ENCODE measurements at places on chromosomes 5 and 9.

DNA sequence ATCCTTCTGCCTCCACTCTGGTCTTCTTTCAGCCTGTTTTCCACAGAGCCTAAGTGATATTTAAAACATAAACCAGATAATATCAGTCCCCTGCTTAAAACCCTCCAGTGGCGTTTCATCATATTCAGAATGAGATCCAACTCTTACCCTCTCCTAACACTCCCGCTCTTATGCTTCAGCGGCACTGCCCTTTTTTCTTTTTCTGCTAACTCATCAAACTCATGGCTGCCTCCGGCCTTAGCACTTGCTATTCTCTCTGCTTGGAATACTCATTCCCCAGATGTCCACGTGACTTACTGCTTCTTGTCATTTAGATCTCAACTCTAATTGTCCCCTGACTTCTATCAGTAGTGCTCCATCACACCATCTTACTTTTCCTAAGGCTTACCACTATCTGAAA lies 73.6 kb downstream of the PIP5K1B start:
- DNase-seq = no peak

DNA sequence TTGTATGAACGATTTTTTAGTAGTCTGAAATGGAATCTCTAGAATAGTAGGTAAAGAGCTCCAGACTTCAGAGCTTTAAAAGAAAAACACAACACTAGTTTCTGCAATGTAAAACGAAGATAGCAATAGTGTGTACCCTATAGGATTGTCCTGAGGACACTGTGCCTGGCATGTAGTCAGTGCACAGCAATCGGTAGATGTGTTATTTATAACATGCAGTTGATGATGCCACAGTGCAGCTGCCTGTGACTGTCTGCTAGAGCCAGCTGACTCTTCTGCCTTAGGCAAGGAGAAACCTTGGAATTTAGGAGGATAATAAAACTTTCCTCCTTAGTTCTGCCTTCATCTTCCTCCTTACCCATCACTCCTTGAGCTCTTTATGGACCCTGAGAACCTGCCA lies 27.7 kb upstream of the TMOD1 start:
- DNase-seq = no peak

- DNase-seq = no peak
Observed at GRCh38 chr9:72902268-72902667, 50.6 kb downstream of the ALDH1A1 start.

DNA sequence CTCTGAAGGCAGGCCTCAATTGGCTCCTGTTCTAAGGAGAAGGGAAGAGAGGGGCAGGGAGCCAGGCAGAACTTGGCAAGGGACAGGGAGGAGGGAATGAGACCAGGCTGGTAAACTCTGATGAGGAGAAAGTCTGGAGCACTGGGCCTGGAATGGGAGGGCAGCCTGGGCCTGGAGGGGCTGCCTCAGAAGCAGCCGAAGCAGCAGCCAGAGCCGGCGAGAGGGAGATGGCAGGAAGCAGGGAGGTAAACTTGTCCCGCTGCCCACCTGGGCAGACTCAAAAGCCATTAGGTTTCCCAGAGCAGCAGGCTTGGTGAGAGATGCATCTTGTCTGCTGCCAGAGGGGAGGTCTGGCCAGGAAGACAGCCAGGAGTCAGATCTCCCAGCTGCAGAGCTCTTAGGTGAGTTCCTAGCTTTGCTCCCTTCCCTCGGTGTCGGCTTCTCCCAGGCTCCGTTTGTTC lies 37.0 kb upstream of the CRB2 start:
- DNase-seq = no peak

Measured in left lung (tissue), 14 donors.